NCI-H187 treated with DMSO at 0.1 percent for 48 hours (cell line): ENCODE measurements at places on chromosomes 6 and 20.

DNA sequence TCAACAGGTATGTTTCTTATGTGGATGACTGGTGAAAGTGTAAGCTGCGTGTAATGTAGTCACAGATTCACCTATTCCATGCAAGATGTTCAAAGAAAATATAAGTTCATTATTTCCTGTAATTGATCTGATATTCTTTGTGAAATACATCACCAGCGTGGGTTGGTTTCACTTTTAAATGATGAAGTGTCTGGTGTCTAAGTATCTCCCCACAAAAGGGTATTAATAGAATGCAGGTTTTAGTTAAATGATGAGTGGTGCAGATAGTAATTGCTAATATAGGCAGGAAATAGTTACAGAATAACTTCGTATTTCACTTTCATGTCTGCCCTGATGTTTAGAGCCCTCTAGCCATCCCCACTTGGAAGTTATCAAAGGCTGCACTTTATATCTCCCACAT is 22.2 kb downstream of the PGBD1 start:
- no peak for DNase-seq

DNA sequence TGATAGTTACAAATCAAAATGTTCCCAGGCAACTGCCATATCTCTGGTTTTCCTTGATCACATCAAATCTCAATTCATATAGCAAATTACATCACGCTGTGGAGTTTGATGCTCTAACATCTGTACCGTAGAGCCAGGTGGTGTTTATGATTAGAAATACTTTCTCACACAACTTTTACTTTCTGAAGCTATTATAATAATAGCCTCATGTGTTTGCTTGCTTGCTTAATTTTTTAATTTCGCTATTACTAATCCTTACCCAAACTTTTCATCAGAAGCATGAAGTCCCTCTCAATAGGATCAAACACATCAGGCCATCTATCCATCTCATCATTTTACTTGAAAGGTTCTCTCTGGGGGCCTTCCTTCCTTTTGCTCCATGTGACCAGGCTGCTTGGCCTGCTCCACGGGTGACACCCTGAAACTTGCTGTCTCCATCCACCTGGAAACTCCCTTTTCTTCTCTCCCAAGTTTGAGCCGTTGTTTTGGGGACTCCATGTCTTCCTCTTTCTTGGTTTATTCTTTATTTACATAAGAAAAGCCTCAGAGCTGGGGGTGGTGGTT is 75.4 kb downstream of the ADAT2 start:
- DNase-seq, result no peak

DNA sequence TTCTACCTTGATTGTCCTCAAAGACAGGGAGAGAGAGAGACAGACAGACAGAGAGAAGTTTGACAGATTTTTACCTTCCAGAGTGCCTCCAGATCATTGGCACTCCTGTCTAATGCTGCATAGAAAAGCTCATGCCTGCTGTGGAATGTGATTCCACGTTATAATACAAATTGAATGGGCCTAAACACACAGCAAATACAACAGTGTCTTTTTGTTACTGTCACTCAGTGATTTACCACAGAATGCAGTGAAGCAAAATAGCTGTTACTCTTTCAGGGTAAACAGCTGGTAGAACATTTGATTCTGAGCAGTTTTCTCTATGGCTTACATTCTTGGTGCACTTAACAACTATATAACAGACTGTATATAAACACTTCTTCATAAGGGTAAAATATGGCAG is 558.7 kb downstream of the LMBRD1 start:
- no peak for DNase-seq

DNA sequence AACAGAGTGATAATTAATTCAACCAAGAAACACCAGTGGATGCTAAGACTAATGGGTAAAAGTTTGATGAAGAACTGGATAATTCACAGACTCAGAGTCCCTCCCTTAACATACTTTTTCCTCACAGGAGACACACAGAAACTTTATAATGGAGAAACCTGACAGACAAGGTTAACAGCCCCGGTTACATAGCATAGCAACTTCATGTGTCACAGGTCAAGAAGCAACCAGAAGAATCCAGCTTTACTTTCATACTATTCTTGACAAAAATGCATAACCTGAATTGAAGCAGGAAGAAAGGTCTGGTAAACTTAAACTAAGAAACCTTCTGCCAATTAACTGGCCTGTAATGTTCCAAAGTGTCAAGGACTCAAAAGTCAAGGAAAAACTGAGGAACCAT is 375.9 kb downstream of the RNF144B start:
- DNase-seq, result no peak

- DNase-seq, result no peak
These were observed 33.6 kb upstream of the FUCA2 start for GRCh38 chr6:143545165-143545564.

GRCh38 chr6:104606361-104606760 is 253.4 kb downstream of the HACE1 start:
- DNase-seq, result no peak

GRCh38 chr6:95676011-95676628 is 98.8 kb downstream of the MANEA start:
- no peak for DNase-seq

- DNase-seq, result no peak
These were observed 903 bp downstream of the CNKSR3 start for GRCh38 chr6:154509421-154510143.

- DNase-seq, result no peak
These were observed 8.1 kb downstream of the SYNJ2 start for GRCh38 chr6:157989541-157990289.

DNA sequence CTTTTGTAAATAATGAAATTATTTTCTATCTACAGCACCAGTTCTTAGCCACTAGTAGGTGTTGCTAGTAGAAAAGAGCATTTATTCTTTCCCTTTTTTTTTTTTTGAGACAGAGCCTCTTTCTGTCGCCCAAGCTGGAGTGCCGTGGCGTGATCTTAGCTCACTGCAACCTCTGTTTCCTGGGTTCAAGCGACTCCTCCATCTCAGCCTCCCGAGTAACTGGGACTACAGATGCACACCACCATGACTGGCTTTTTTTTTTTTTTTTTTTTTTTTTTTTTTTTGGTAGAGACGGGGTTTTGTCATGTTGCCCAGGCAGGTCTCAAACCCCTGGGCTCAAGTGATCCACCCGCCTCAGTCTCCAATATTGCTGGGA is 6.7 kb downstream of the PCMT1 start:
- DNase-seq, result no peak

- DNase-seq, result peak; percentile 28
These were observed 97.8 kb downstream of the ANKS1A start for GRCh38 chr6:34986845-34987246.

GRCh38 chr6:43948527-43949485 is 178.4 kb downstream of the MRPL14 start:
- DNase-seq, result no peak

GRCh38 chr20:61127311-61128039 is 124.6 kb upstream of the CDH4 start:
- no peak for DNase-seq

- DNase-seq, result no peak
These were observed 396.0 kb downstream of the SYNE1 start for GRCh38 chr6:152241013-152241766.

DNA sequence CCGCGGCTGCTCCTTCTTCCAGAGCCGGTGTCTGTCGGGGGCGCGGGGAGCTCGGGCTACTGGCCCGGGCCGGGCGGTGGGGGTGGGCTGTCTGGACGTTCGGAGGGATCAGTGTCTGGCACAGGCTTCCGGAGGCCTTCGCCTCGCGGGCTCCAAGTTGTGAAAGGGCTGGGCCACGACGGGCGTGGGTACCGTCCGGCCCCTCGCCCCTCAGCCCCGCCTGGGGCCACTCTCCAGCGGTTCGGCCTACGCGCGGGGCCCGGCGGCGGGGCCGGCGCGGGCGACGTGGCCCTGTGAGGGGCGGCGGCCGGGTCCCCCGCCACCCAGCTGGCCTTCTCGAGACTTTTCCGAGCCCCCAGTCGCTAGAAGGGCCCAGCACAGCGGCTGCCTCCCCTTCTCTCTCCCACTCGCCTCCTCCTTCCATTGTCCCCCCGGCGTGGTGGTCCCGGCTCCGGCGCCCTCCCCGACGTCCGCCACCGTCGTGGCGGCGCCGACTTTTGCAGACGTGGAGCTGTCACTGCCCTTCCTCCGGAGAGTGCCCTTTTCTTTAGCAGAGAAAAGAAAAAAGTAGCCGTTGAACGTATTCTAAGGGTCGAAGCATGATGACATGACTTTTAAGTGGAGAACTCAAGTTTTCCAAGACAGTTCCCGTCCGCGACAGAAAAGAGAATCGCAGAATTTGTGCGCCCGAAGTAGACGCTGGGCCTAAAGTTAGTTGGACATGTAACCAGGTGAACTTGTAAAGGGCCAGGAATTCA is 571 bp downstream of the ITCH start:
- DNase-seq, result no peak

GRCh38 chr20:50743087-50743486 is 11.7 kb downstream of the PARD6B start:
- DNase-seq, result no peak
